ENCODE measurements at places on chromosomes 2 and 18.

- DNase-seq, result no peak
Observed at GRCh38 chr2:10909050-10909995, 2.4 kb upstream of the KCNF1 start.

GRCh38 chr2:143480601-143481236, 351.5 kb downstream of the ARHGAP15 start:
- no peak for DNase-seq

DNA sequence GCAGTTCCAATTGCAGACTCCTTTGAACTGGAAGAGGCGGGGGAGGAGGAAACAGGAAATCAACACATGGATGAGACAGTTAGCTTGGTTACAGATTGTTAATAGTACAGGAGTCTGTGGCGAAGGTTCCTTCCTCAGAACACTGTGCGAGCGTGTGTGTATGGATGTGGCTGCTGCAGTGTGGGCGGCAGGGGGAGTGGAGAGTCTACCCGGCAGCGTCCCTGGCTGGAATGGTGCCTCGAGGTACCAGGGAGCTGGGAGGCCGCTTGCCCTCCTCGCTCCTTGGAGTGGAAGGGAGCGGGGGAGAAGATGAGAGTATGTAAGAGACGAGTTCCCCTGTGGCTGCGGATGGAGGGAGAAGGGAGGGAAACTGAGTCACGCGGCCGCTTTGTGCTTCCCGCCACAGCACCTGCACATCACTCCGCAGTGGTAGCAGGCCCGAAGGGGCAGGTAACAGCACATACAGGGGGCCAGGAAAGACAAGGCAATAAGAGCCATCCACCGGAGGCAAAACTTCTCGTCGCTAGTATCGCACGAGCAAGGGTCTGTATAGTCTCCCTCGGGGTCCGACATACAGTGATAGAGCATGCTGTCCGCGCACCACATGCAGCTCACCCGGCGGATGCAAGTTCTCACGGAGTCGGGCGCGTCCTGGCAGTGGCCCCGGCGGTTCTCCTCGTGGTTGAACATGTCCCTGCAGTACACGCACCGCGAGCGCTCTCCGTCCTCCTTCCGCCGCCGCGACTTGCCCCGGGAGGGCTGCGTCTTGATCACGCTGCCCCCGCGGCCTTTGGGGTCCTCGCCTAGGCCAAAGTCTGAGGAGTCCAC, 85.7 kb downstream of the ACTR2 start:
- peak; percentile 45 for DNase-seq

- DNase-seq, result no peak
Observed at GRCh38 chr2:118849226-118850167, 2.0 kb upstream of the EN1 start.

DNA sequence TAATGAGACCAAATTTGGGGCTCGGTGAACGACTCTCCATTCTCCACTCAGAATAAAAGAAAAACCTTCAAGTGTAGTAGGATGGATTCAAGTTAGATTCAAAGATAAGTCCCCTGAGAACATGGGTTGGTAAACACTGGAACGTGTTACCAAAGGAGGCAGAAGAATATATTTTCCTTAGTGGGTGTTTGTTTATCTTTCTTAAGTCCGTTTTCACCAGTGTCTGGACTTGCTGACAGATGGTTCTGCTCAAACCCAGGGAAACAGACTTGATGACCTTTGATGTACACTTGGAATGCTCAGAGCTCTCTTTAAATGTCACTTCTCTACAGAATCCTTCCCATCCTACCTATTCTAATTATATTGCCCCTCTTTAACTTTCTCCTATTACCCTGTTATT, 310.3 kb upstream of the ZNF521 start:
- DNase-seq, result no peak

DNA sequence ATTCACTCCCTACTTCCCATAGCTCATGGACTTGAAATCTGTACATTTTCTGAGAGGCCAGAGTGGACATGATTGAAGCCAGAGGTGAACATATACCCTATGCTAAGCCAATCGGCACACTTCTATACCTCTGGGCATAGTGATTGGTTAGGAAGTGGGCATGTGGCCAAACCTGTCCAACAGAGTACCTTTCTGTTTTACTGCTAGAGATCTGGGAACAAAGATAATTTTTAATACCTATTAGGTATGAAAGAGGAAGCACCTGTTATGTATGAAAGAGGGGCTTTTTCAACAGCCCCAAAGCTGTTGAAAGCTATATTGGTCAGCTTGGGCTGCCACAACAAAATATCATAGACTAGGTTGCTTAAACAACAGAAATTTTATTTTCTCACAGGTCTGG, 27.7 kb downstream of the METTL8 start:
- DNase-seq, result no peak

DNA sequence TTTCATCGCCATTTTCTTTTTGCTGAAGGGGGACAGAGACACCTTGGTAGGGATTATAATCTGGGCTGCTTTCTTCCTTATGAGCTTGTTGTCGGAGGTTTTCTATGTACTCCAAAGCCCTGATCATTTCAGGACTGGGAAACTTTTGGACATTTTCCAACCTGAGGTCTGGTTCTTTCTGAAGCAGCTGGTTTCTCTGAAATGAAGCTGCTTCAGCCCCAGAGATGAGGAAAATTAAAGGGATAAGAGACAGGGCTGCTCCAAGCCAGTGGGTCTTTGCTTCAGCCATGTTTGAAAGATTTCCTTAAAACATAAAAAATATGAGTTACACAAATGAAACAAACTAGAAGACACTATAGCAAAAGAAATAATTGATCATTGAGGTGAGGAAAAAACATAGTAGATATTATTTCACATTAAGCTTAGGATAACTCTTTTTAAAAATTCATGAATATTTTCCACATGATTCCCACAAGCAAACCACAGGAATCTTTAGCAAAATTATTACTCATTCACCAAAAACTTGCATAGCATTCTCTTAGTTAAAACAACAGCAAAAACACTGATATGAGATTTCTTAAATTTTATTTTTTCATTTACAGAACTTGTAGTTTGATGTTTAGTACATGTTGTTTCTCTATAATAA, 3.0 kb downstream of the SCG2 start:
- DNase-seq, result no peak

DNA sequence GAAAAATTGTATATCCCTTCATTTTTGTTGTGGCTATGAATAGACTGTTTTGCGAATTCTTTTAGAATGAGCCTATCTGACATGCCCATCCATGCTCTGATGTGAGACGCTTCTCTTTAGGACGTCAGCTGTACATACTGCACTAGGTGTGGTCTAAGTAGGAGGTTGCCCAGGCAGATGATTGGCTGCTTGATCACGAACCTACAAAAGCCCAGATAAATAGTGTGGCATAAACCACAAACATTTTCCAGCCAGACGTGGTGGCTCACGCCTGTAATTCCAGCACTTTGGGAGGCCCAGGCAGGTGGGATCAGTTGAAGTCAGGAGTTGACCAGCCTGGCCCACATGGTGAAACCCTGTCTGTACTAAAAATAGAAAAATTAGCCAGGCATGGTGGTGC, 251.8 kb downstream of the AGAP1 start:
- no peak for DNase-seq

GRCh38 chr2:205947621-205948495, 138.1 kb downstream of the INO80D start:
- DNase-seq, result peak; percentile 49
